ENCODE measurements at places on chromosomes 6 and 20.
A peak's percentile ranks its signal among the peaks of the same experiment; 100 is the strongest.

DNA sequence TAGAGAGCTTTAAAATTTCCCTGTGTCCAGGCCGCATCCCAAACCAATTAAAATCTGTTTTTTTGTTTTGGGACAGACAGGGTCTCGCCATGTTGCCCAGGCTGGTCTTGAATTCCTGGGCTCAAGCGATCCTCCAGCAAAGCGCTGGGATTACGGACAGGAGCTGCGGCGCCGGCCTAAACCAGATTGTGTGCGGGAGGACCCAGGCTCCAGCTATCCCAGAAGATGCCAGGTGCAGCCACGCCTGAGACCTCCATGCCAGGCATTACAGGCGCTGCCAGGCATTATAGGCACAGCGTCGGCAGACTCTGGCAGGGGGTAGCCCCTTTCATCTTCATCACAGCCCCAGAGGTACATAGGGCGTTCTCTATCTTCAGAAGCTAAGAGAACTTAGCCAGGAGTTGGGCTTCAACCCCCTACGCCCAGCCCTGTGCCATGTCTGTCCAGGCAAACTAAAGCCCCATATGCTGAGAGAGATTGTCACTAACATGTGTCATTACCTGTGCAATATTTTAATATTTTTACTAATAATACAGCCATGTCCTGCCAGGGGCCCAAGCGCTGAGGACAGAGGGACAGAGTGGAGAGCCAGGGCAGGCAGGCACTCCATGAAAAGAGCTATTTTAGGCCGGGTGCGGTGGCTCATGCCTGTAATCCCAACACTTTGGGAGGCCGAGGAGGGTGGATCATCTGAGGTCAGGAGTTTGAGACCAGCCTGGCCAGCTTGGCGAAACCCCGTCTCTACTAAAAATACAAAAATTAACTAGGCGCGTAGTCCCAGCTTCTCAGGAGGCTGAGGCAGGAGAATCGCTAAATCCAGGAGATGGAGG lies 9.8 kb upstream of the GRM4 start:
- DNase-seq, result no peak

- no peak for DNase-seq
Observed at GRCh38 chr20:20009784-20010253, 7.3 kb upstream of the NAA20 start.

- no peak for DNase-seq
Observed at GRCh38 chr20:62067547-62068260, 2.0 kb upstream of the TAF4 start.

GRCh38 chr20:10115021-10115420 lies 80.2 kb downstream of the ANKEF1 start:
- DNase-seq, result peak; percentile 95

- DNase-seq, result no peak
Observed at GRCh38 chr6:159194421-159194820, 25.2 kb downstream of the FNDC1 start.

- no peak for DNase-seq
Observed at GRCh38 chr20:35040646-35041045, 52.0 kb downstream of the TRPC4AP start.

DNA sequence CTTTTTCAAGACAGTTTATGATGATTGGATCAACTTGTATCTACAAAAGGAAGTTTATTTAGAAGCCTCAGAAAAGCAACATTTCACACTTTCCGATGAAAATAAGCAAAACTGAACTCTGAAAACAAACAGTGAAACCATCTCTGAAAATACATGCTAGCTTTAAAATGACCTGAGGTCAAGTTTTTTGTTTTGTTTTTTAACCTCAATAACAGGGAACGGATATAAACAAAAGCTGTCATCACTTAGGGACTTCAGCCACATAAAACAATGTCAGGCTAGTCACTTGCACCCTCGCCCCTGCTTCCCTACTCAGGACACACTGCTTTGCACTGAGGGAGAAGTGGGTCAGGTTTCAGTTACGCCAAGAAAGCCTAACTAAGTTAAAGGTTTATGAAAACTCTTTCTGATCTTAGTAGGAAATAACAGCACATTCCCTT lies 11.6 kb downstream of the BACH2 start:
- DNase-seq, result no peak

GRCh38 chr6:16576451-16577368 lies 184.6 kb downstream of the ATXN1 start:
- DNase-seq, result no peak

GRCh38 chr6:25747477-25747876 lies 7.1 kb upstream of the SLC17A4 start:
- no peak for DNase-seq

GRCh38 chr20:684676-685319 lies 9.2 kb upstream of the SCRT2 start:
- DNase-seq, result no peak

GRCh38 chr6:64155063-64155462 lies 519.5 kb downstream of the PHF3 start:
- DNase-seq, result no peak
